Mucosa of descending colon (tissue), 3 donors: ENCODE measurements at places on chromosomes 1 and 21. TPM values are rescaled to one million over a fixed set of nuclear protein-coding genes. Genes with fewer than 3 reads are reported as not detected.

The IGSF9 gene
- 25.9 TPM for total RNA-seq

The PALMD gene
- 1.6 TPM for total RNA-seq

The CFAP141 gene
- total RNA-seq, result not detected

The SGIP1 gene
- total RNA-seq, result 7.3 TPM

The MAP10 gene
- 4.3 TPM for total RNA-seq

The ITLN2 gene
- not detected for total RNA-seq

The KLF17 gene
- total RNA-seq, result 0.13 TPM

The VCAM1 gene
- total RNA-seq, result 9.4 TPM

The ACTL8 gene
- total RNA-seq, result 1.0 TPM

The SLC5A3 gene
- 39.3 TPM for total RNA-seq

The CYP4X1 gene
- 3.0 TPM for total RNA-seq

The PPP2R5A gene
- total RNA-seq, result 63.3 TPM
